NCI-H1694 (cell line): ENCODE measurements at places on chromosomes 7 and 10.
A peak's percentile ranks its signal among the peaks of the same experiment; 100 is the strongest.

DNA sequence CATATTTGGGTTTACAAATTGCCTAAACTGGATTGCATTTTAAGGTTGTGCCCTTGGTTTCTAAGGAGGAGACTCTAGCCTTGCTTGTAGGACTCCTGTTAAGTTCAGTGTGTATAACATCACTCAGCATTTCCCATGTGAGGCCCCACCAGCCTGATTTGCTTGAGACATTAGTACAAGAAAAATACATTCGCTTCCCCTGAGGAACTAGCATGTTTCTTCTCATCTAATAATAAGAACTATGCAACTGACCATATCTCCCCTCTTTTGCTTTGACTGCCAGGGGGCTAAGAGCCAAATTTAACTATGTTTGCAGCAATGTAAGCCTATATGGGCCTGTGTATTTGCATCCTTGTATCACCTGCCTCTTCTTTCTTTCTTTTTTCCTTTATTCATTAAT lies 737.9 kb downstream of the INHBA start:
- DNase-seq, result no peak

GRCh38 chr7:112986256-112987031 lies 100.2 kb downstream of the GPR85 start:
- no peak for DNase-seq

- DNase-seq, result no peak
Observed at GRCh38 chr7:29209745-29210144, 15.2 kb downstream of the CHN2 start.

DNA sequence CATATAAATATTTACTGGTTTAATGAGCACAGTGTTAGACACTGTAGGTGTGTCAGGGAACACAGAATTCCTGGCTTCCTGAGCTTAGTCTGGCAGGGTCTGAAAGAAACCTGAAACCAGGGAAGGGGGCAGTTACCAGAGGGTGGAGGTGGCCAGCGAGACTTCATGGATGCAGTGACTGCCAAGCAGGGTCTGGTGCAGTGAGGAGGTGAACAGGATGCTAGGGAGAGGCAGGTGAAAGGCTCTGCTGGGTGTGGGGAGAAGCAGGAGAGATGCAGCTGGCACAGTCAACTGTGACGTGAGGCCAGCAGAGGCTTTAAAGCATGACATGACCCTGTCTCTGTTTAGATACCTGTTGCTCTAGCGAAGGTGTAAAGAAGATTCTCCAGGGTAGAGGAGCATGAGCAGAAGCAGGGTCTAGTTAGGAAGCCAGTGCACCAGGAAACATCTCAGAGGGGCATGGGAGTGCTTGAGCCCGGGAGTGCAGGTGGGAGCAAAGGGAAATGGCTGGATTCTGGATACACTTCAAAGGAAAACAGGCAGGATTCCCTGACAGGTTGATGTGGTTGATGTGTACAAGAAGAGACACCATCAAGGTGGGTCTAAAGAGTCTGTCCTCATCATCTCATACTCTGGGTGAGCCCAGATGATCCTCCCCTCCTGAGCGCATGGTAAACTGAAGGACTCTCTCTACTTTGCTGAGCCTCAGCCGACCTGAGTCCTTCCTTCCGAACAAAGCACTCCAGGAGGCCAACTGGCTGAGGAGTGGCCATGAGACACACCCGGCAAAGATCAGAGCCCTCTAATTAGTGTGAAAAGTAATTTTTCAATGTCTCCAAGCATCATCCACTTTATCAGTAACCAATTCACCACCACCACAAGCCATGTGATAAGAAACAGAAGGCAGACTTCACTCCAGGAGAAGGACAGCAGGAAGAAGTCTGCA lies 186.8 kb downstream of the COBL start:
- DNase-seq, result no peak

- no peak for DNase-seq
Observed at GRCh38 chr7:42605406-42606192, 306.3 kb downstream of the C7orf25 start.

GRCh38 chr7:77687747-77688144 lies 8.5 kb upstream of the RSBN1L start:
- no peak for DNase-seq

- no peak for DNase-seq
Observed at GRCh38 chr7:124456286-124456685, 309.3 kb downstream of the GPR37 start.

GRCh38 chr10:22229802-22230157 lies 12.0 kb upstream of the EBLN1 start:
- no peak for DNase-seq

DNA sequence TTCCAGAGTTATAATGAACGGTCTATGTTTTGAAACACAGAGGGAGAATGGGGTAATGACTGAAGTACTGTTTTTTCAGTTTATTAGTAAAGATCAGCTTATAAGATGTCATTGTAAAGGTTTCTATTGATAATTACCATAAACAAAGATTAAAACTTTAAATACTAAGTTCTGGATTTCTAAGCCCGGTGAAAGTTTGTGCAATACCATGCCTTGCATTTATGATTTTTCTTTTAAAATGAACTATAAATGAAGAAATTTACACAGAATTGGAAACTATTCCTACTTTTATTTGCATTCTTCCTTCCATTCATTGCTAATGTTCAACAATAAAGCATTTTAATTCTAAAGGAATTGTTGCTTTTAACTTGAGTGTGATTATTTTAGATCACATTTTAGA lies 4.9 kb downstream of the MEOX2 start:
- no peak for DNase-seq

- DNase-seq, result peak; percentile 47
Observed at GRCh38 chr7:128883622-128884448, 21.2 kb downstream of the ATP6V1F start.

- no peak for DNase-seq
Observed at GRCh38 chr10:9911488-9911887, 1106.2 kb upstream of the CELF2 start.

GRCh38 chr7:107824858-107825257 lies 21.8 kb upstream of the SLC26A3 start:
- no peak for DNase-seq

GRCh38 chr10:87702260-87702972 lies 42.7 kb downstream of the PAPSS2 start:
- no peak for DNase-seq

GRCh38 chr7:140081774-140082425 lies 19.1 kb upstream of the PARP12 start:
- DNase-seq, result no peak

DNA sequence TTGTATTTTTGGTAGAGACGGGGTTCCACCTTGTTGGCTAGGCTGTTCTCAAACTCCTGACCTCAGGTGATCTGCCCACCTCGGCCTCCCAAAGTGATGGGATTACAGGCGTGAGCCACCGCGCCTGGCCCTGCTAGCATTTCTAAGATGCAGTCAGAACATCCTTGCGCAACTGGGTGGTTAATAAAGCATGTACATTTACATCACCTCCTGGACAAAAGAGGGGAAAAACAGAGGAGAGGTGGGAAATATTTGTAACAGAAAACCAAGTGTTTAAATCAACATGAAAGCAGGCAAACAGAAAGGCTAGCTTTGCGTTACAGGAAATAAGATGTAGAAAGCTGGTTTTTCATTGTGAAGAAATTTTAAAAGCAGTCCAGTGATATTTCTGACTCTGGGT lies 220.9 kb upstream of the KMT2E start:
- no peak for DNase-seq

DNA sequence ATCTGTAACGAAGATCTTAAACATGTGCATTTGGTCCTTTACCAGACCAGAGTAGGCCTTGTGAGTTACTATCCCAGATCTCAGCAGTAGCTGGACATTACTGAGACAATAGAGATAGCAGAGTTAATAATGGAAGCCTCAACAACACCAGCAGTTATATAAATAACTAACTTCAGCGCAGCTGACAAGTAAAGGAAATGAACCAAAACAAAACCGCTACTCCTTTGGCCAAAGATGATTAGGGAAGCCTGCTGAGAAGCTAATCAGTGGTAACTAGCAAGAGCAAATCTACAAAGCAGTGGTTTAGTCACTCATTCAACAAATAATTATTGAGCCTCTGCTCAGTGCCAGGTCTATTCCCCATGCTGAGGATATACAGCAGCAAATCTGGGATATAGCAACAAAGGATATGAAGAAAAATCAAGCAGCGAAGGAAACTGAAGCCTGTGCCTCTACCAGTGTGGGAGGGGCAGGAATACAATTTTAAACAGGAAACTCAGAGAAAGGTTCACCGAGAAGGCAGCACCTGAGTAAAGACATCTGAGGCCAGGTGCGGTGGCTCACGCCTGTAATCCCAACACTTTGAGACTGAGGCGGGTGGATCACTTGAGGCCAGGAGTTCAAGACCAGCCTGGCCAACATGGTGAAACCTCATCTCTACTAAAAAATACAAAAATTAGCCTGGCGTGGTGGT lies 103.6 kb downstream of the ELMO1 start:
- DNase-seq, result no peak

GRCh38 chr10:123999261-123999660 lies 94.1 kb downstream of the CHST15 start:
- no peak for DNase-seq

GRCh38 chr7:22932896-22933295 lies 81.0 kb downstream of the HYCC1 start:
- no peak for DNase-seq

- DNase-seq, result no peak
Observed at GRCh38 chr10:104016661-104017060, 49.7 kb downstream of the SLK start.

- no peak for DNase-seq
Observed at GRCh38 chr10:5592070-5592469, 67.3 kb downstream of the CALML3 start.

GRCh38 chr7:135672560-135673359 lies 10.4 kb downstream of the STMP1 start:
- peak; percentile 36 for DNase-seq

- DNase-seq, result no peak
Observed at GRCh38 chr10:47356708-47357107, 8.5 kb downstream of the RBP3 start.

- DNase-seq, result no peak
Observed at GRCh38 chr7:92647011-92647625, 56.9 kb upstream of the FAM133B start.

DNA sequence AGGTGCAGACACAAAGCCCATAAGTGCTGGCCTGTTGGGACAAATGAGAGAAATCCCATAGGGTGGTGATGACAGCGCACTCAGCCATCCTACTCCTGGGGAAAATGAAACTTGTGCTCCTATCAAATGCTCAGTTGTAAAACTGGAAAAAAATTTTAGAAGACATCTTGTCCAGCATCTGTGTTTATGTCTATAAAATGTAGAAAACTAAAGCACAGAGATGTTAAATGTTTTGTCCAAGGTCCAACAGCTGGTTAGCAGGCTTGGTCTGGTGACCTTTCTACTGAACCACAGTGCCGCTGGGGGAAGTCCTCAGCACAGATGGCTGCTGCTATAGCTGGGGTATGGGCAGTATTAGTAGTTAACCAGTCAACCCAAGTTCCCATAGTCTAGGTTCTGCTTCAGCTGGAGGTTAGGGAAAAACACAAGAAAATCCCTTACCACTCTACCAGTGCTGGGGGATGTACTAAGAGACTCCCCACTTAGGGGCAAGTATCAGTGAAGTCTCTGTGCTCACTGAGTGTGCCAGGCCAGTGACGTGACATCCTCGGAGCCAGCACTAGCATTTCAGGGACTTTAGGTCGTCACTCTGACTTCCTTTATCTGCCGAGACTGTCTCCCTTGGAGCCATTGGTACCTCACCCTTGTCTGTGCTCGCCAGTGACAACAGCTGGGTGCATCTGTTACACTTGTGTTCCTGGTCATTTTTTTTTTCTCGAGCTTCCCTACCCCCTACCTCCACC lies 1.9 kb downstream of the TSPAN33 start:
- no peak for DNase-seq

- DNase-seq, result no peak
Observed at GRCh38 chr10:11017000-11017569, 587 bp upstream of the CELF2 start.

DNA sequence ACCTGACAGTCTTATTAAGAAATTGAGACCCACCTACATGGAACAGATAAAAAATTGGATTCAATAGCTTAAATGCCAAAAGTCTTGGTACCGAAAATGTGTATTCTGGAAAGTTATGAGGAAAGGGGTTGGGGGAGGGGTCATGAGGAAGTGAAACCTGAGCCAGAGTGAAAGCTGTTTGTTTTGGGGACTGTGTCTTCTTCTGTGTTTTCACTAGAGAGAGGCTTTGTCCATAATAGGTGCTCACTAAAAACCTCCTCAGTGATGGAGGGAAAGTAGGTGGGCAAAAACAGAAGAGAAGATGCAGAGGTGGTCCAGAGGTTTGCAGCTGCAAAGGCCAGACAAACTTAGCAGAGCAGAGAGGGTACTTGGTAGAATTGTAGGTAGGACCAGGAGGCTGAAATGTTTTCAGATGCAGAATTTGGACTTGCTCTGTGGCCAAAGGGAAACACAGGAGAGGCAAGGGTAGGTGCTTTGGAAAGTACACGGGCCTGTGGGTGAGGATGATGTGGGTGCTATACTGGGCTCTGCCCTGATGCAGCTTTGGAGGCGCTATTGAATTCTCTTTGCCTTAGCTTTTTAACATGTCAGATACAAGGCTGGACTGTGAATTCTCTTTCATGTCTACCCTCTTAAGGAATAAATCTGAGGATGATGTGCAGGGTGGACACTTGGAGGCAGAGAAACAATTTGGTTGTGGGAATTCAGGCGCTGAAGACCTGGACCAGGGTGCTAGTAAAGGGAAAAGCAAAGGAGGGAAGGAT lies 254.6 kb downstream of the PTEN start:
- no peak for DNase-seq

GRCh38 chr7:35681231-35682029 lies 13.5 kb downstream of the HERPUD2 start:
- no peak for DNase-seq

DNA sequence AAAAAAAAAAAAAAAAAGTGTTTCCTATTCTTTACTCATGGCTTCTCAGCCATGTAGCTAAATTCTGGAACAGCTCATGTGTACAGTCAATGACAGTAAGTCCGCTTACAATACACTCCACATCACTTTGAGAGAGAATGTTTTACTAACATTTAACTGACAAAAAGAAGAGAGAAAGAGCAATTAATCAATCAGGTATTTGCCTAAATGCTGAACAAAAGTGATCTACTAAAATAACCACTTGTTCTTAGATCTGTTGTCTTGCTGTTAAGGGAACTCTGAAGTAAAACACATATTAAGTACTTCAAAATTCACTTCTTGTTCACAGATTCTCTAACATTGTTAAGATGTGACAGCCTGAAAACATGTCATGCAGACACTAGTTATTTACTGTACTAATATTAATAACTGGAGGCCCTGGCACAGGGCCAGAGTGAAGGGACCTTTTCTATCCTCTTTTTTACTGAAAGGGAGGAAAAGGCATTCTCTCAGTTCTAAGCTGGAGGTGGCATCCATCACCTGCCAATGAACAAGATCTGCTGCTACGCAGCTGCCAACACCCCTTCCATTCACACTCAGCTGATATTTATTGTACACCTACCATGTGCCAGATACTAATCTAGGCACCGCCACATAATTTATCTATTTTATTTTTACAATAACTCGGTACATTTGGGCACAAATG lies 72.6 kb downstream of the AHR start:
- no peak for DNase-seq

DNA sequence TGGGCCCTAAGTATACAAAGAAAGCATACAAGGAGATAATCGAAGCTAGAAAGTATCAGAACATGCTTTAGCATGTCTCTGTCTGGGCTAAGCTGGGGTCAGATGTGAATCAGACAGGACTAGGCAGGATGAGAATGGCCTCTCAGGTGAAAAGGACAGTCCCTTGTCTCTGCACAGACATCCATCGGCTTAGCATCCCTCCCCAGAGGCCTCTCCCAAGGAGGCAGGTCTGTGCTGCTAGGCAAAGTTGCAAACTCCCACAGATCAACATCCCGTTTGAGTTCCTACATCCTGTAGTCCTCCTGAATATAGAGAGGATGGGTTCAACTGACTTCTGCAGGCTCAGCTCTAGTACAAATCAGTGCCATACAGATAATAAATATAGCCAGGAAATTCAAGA lies 24.5 kb downstream of the CHST15 start:
- DNase-seq, result no peak
